Amygdala (tissue), 56 donors: ENCODE measurements at places on chromosomes 4 and X.

- DNase-seq, result no peak
Measured at GRCh38 chr4:6710282-6710681, 617 bp upstream of the MRFAP1L1 start.

DNA sequence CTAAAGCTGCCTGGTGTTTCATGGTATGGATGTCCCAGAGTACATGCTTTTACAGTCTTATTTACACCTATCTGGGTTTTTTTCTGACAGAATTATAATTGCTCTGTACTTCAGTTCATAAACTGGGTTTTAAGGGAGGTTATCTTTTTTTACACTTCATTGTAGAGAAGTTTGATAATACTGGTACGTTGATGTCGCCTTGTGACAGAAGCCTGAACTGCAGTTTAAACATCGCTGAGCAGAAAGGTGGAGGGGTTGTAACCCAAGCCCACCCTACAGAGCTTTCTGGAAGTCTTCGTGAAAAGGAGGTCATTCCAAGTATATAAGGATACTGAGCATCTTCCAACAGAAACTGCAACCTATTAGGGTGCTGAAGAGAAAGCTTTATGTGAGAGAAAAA is 46.4 kb downstream of the BEX1 start:
- DNase-seq, result no peak

GRCh38 chr4:137703195-137703594 is 170.9 kb upstream of the PCDH18 start:
- no peak for DNase-seq

GRCh38 chrX:54288968-54289367 is 68.9 kb downstream of the WNK3 start:
- no peak for DNase-seq

DNA sequence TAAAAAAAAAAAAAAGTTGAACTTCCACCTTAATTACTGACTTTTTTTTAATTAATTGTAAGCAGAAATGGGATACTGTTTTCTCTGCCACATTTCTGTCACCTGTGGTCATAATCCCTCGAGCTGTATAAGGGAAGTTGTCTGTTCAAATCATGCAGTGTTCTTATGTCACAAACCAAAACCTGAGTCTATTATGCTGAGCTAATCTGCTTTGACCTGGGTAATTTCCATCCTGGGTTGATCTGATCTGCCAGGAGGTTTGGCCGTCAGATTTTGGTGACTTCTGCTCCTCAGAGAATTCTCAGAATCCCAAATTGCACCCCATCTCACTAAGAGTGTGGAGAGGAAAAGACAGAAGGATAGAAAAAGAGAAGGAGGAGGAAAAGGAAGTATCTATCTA is 683.1 kb downstream of the KCTD8 start:
- no peak for DNase-seq
